H1 (cell line): ENCODE measurements at places on chromosomes 5 and 9. TPM values are rescaled to one million over a fixed set of nuclear protein-coding genes. Genes with fewer than 3 reads are reported as not detected.

DNA sequence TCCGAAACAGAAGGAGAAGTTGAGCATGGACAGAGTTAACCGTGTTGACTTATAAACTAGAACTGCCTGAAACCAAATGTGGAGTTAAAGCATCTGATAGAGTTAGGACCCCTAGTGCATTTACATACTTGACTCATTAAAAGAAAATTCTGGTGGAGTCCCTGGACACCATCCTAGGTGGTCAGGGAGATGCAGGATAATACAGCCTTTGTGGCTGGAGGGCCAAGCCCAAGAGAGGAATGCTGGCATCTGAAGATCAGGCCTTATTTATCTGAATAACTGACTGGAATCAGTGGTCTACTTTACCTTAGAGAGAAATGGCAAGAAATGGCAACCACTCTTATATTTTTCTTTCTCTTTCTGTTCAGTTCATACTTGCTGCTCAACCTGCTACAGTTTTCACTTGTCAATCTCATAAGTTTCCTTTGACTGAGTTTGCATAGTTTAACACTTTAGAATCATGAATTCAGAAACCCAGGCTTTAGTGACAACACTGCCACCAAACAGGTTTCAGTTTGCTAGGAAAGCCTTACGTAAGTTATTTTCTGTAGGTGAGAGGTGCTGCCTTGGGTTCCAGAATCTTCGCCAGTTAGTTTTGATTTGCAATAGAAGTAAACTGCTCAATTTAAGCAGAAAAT is 10.2 kb downstream of the CMYA5 start:
- no peak for DNase-seq

GRCh38 chr9:88312045-88312444 is 76.2 kb upstream of the SPIN1 start:
- no peak for DNase-seq

GRCh38 chr5:66646570-66646969 is 50.4 kb downstream of the MAST4 start:
- DNase-seq, result no peak

DNA sequence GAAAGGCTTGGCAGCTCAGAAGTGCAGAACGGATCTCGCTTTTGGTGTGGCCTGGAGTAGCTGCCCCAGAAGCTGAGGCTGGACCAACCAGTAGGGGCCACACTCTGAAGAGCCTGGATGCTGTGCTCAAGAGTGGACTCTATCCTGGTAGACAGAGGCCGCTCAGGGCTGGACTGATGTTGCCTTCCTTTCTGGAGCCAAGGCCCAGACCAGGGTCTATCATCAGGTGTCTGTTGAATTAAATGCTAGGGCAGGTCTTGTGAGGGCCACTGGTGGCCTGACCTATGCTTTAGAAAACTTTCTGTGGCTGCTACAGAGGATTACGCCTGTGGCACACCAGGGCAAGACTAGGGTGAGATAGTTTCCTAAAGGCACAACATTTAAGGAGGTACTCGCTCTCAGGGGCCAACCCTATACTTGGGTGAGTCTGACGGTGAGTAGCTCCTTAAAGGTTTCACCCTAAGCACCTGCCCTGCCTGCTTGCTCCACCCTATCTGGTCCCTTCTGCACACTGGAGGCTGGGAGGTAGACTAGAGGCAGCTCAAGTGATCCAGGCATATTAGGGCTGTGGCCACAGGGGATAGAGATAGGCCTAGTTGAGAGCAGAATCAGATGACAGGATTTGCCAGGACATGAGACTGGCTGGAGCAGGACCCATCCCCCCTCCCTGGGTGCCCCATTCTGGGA is 9.8 kb upstream of the IRF1 start:
- peak; percentile 37 for DNase-seq

DNA sequence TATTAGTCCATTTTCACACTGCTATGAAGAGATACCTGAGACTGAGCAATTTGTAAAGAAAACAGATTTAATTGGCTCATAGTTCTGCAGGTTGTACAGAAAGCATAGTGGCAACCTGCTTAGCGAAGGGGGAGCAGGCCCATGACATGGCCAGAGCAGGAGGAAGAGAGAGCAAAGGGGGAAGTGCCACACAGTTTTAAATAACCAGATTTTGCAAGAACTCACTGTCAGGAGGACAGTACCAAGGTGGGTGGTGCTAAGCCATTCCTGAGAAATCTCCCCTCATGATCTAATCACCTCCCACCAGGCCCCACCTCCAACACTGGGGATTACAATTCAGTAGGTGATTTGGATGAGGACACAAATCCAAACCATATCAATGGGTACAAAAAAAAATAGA is 16.8 kb upstream of the PCSK5 start:
- no peak for DNase-seq

DNA sequence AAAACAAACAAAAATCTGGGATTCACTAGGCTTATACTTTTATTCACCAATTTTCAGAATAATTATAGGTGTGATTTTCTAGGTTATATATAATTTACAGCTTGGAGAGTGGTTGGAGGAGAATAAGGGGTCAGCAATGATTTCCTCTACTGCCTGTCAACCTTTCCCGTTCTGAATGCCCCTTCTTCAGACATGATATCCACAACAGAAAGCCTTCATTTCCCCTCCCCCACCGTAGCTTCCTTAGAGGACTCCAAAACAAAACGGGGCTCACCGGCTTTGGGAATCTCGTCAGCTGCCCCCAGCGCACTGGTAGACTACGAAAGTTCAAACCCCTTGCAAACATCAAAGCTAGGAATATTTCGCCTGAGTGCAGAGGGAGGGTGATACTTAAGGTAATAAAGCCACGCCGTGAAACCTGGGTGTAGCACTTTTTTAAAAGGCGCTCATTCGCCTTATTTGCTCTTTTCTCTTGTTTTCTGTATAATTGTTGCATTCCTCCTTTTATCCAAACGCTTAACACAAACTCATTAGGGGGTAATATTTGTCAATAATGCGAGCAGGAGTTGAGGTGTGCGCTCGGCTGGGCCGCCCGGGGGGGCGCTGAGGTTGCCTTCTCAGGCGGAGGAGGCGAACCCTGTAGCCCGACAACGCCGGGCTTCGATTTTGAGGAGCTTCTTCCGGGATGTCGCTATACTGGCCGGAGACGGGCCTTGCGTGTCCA is 2.4 kb downstream of the OTP start:
- no peak for DNase-seq

DNA sequence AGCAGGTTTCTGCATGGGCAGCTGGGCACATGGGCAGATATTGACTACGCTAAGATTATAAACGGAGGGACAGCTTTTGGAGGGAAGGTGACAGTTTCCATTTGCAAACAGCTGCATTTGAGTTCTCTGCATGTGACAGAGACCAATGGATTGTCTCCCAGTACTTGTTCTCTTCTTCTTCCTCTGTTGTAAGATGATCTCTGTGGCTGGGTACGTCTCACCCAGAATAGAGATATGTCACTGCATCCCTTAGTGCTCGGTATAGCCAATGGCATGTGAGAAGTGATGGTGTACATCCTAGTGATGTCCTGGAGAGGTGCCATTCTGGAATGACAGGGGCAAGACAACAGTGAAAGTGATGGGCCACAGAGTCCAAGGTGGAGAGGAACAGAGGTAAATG is 171.3 kb downstream of the CFAP90 start:
- no peak for DNase-seq

- no peak for DNase-seq
Measured at GRCh38 chr9:89619424-89620138, 14.8 kb downstream of the GADD45G start.

DNA sequence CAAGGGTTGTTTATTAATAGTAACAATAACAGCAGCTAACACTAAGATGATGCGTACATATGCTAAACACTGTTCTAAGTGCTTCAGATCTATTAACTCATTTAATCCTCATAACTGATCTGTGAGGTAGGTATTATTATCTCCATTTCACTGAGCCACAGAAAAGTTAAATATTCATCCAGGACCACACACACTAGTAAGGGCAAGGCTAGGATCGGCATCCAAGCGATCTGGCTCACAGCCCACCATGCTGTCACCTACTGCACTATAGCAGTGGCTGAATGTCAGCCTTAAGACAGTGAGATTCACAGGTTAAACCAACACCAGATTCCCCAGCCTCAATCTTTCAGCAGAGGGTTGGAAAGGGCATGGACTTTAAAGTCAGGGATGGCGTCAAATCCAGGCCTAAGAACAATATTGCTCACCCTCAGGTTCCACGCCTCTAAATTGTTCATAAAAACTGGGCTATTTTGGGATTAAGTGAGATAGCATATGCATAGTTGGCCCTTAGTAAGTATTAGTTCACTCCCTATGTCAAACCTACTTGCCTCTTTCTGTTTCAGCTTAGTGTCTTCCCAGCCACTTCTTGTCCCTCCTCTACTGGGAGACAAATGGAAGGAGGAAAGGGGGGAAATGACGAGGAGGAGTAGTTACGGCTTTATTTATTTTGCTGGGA is 150.8 kb downstream of the MAPKAP1 start:
- no peak for DNase-seq

- no peak for DNase-seq
Measured at GRCh38 chr5:125409234-125409860, 662.9 kb upstream of the ZNF608 start.

- no peak for DNase-seq
Measured at GRCh38 chr5:4514067-4514648, 626.0 kb upstream of the ADAMTS16 start.

DNA sequence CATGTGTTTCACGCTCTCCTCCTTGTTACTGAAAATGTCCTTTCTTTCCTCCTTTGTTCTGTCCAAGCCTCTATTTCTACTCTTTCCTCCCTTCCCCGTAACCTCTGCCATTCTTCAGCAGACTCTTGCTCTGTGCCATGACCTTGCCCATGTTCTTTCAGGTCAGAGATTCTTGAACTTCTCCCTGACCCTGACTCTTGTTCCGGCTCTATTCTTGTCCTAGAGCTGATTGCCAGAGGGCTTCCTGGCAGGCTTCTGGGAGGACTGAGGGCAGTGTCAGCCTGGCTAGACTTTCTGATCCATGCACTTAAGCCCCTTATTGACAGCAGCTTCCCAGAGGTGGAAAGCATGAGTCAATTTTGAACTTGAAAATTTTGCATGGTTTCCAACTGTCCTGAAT is 174.2 kb downstream of the TMEM161B start:
- no peak for DNase-seq

Gene SV2C
- 0.08 and 0.24 TPM in 2 replicates for total RNA-seq

Gene IL3
- total RNA-seq, result not detected in 2 replicates

Gene CXCL14
- total RNA-seq, result 1.8 and 2.4 TPM in 2 replicates

Gene PCDHGA2
- total RNA-seq, result 0.31 and 0.32 TPM in 2 replicates

Gene LEAP2
- total RNA-seq, result 1.1 and 2.9 TPM in 2 replicates

Gene PCDHB16
- total RNA-seq, result 5.2 and 5.9 TPM in 2 replicates
